ENCODE measurements at places on chromosomes 5 and 9.

DNA sequence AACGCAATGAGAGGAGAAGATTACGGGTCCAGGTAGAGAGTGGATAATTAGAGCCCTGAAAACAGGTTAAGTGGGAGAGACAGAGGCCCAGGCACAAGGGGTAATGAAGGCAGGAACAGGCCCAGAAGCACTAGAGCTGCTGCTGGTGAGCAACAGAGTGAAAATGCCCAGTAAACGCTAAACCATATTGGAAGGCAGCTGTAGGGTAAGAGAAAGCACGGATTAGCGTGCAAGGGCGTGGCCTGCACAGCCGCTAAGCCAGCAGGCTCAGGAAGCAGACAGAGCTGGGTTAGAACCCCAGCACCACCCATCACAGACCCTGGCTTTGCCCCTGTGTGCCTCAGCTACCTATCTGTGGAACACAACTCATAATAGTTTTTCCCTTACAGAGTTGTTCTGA, 93.2 kb downstream of the PAX5 start:
- no peak for DNase-seq

- no peak for DNase-seq
These were observed 231.3 kb downstream of the ATPSCKMT start for GRCh38 chr5:10018201-10019069.

GRCh38 chr5:60010328-60010727, 116.8 kb upstream of the PDE4D start:
- no peak for DNase-seq

DNA sequence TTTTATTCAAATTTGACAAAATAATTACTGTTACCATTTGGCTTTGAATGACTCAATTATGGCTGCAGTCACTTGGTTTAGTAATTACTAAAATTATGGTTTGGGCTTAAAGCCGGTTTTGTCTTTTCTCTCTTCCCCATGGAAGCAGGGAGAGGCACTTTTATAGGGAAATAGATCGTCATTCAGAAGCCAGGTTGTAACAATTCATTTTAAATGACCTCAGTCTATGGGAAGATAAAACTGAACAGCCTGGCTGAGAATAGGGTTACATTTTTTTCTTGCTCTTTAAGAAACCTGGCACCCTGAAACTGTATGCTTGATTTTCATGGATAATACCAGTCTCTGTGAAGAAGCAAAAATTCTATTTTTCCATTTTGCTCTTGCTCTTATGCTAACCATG, 169.8 kb downstream of the SMC2 start:
- no peak for DNase-seq

GRCh38 chr9:35760651-35761050, 6.6 kb upstream of the MSMP start:
- no peak for DNase-seq
